Liver (tissue), 10 donors: ENCODE measurements at places on chromosomes 7 and 10. TPM values are rescaled to one million over a fixed set of nuclear protein-coding genes. Genes with fewer than 3 reads are reported as not detected.

Gene PIP
- not detected for total RNA-seq

- no peaks in the 10 kb centered on the region for H3K36me3 ChIP-seq
- H3K27ac ChIP-seq = no peak overlapping the region
- no peak for DNase-seq
These were observed 112.7 kb downstream of the CCNY start for GRCh38 chr10:35448687-35449662.

DNA sequence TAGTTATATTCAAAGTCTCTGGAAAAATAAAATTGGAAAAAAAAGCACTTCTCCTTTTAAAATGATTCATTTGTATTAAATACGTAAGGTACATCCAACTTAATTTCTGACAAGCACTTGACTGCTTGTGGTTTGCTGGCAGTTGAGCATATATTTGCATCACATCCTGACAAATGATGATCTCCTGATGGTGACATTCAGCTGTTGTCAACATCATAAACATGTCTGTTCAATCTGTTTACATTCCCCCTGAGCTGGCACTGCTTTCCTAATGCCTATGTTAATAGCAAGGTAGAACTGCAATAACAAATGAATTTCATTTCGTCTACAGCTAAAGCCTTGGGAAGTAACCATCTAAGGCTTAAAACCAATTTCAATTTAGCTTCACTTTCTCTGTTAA lies 24.4 kb downstream of the TSPAN12 start:
- no peaks in the 10 kb centered on the region for H3K27me3 ChIP-seq
- no peaks in the 10 kb centered on the region for H3K4me1 ChIP-seq
- H3K4me3 ChIP-seq = no peak overlapping the region
- no peak overlapping the region for H3K27ac ChIP-seq

Gene AMPH
- total RNA-seq = 0.25 TPM

- H3K4me1 ChIP-seq = no peaks in the 10 kb centered on the region
- H3K27ac ChIP-seq = no peak overlapping the region
- no peak overlapping the region for H3K4me3 ChIP-seq
- H3K36me3 ChIP-seq = no peaks in the 10 kb centered on the region
- no peaks in the 10 kb centered on the region for H3K27me3 ChIP-seq
- peak; percentile 26 for DNase-seq
These were observed 410.0 kb upstream of the RNF32 start for GRCh38 chr7:156230576-156230975.
